ENCODE measurements at places on chromosomes 1 and 21.
A peak's percentile ranks its signal among the peaks of the same experiment; 100 is the strongest.

DNA sequence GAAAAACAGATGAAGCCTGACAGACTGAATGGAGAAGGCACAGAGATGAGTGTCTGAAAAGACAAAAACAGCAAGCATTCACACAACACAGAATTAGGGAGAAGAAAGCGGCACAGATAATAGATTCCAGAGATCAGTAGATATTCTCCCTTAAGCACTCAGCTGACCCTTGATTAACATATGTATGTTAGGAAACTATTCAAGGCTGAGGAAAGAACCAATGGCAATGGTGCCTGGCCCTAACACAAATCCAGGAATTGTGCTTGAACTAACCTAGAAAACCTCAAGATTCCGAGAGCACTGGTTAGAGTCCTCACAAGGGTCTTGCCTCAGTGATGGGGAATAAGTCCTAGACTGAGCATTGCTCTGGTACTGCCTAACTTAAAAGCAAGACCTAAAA is 30.9 kb downstream of the KCNT2 start:
- no peak for DNase-seq

DNA sequence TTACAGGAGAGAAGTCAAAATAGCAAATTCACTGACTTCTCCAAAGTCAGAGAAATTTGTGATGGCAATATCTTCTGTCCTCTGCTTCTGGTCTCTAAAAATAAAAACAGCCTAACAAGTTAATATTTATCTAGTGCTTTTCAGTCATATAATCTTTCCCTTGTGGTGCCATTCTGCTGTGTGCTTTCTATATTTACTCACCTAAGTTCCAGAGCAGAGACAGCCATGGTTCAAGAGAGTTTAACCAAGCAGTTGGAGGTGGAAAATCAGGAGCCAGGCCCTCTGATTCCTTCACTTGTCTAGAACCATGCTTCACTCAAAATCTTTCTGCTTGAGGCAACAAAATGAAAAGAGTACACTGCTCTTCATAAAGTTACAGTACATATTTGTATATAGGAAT is 39.3 kb downstream of the BRINP2 start:
- DNase-seq: no peak

GRCh38 chr1:53081384-53082066 is 19.5 kb downstream of the PODN start:
- no peak for DNase-seq

GRCh38 chr1:203649999-203650836 is 23.6 kb downstream of the ATP2B4 start:
- DNase-seq: no peak

- DNase-seq: no peak
Observed at GRCh38 chr1:214075999-214076707, 88.4 kb downstream of the PROX1 start.

DNA sequence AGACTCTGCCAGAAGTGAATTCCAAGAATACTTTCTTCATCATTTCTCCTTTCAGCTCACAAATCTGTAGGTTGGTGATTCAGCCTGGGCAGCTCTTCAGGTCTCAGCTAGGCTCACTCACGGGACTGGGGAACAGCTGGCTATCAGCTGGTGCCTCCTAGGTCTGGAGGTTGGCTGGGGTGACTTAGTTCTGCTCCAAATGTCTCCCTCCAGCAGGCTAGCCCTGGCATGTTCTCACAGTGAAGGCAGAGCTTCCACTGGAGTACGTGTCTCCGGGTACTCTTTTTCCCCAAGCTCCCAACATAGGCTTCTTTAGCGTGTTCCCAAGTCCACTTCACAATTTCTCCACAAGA is 12.5 kb upstream of the VAMP4 start:
- DNase-seq: no peak

DNA sequence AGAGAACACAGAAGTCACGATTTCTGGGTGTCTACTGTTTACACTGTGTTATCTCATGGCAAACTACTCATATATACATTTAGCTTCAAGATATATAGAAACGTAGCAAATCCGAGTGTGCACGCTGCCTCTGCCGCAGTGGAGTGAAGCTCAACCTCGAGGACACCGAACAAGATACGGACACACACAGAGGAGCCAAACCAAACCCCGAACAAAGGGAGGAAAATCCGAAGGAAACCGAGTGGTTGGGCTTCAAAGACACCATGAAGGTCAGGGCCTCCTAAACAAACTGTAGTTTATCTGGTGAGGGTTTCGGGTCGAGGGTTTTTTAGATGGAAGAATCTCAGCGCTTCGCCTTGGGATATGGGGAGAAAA is 34.5 kb downstream of the SLC45A1 start:
- no peak for DNase-seq

DNA sequence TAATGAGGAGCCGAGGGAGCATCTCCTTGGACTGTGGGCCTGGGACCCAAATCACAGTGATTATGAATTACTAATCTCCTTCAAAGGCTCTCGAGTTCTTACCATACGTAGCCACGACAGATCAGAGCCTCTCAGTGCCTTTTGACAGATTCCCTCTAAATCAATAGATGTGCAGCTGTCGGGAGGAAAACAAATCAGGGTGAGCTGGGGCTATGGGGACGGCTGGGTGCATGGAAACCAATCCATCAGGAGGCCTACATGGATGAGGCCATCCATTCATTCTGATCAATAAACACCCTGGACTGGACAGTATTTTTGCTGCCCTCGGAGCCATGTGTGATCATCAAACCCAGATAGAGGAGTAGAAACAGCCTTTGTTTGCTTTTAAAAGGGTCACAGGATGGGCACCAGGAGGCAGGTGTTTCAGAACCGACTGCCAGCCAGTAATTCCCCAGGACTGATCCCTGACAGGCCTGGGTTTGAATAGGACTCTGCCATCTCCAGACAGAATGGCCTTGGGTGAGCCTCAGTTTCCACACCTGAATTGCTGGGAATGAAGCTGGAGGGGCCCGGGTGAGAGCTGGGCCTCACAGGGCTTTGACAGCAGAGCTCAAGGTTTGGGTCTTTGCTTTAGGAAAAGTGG is 532.8 kb downstream of the MATN1 start:
- DNase-seq: no peak

GRCh38 chr1:181044449-181044966 is 10.7 kb downstream of the MR1 start:
- DNase-seq: no peak

DNA sequence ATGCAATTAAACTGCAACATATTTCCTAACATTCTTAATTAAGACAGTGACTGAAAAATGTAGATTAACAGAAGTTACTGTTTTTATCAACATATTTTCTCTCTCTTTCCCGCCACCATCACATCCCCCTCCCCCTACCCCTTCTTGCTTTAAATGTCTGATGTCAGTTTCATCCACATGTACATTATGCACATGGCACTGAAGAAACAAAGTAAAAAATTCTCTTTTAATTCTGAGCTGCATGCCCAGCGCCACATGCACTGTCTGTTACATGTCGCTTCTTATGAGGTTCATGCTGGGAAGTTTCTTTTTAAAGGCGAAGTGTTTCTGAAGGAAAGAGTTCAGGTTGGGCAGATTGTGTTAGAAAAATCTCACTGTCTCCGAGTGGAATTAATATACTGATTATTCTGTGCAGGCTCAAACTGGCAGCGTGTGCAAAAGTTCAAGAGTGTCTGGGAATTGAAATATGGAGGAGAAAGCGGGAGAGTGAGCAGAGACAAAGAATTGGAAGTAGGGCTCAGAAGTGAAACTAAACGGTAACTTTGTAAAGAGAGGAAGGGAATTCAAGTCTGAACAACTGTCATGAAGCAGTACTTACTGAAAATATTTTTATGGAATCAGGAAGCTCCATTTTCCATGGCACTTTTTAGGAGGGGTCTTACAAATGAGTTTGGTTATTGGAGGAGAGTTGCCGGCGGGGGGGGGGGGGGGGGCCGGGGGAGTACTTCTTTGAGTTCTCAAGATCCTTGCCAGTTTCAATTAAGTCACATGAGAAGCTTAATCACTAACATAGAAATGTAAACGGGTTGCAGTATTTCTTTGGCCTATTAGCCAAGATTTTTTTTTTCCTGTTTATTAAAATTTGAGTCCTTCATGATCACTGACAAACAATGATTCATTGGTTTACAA is 217.6 kb downstream of the SDCCAG8 start:
- DNase-seq: no peak

- no peak for DNase-seq
Observed at GRCh38 chr1:206898089-206898914, 1.1 kb downstream of the IL24 start.

DNA sequence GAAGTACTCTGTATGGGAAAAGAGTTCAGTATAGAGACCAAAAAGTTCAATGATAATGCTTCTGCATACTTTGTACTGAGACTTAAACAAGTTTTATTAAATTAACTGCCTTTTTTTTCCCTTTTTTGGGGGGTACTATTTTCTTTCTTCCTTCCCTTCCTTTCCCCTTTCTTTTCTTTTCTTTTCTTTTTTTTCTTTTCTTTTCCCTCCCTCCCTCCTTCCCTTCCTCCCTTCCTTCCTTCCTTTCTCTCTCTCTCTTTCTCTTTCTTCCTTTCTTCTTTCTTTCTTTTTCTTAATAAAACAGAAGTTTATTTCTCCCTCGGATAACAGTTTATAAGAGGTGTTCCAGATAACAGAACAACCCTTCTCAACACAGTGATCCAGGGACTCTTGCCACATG is 77.5 kb downstream of the LHX8 start:
- no peak for DNase-seq

DNA sequence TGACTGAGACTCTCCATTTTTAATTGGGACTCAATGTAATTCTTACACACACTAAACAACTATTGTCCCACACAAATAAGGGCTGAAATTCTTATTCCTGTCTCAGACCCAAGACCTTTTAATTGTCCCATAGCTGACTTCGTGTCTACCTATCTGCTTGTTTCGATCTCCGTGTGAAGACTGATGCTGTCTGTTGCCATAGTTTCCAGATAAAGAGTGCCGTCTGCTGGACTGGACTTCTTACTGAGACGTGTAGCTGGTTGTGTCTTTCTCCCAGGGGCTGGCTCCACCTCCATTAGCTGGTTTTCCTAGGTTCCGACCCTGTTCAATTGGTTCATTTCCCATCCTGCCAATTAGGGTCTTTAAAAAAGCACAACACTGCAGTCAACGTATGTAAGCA is 235.3 kb upstream of the PLXNA2 start:
- DNase-seq: no peak

- DNase-seq: peak; percentile 42
Observed at GRCh38 chr1:209769171-209769904, 13.5 kb downstream of the TRAF3IP3 start.

DNA sequence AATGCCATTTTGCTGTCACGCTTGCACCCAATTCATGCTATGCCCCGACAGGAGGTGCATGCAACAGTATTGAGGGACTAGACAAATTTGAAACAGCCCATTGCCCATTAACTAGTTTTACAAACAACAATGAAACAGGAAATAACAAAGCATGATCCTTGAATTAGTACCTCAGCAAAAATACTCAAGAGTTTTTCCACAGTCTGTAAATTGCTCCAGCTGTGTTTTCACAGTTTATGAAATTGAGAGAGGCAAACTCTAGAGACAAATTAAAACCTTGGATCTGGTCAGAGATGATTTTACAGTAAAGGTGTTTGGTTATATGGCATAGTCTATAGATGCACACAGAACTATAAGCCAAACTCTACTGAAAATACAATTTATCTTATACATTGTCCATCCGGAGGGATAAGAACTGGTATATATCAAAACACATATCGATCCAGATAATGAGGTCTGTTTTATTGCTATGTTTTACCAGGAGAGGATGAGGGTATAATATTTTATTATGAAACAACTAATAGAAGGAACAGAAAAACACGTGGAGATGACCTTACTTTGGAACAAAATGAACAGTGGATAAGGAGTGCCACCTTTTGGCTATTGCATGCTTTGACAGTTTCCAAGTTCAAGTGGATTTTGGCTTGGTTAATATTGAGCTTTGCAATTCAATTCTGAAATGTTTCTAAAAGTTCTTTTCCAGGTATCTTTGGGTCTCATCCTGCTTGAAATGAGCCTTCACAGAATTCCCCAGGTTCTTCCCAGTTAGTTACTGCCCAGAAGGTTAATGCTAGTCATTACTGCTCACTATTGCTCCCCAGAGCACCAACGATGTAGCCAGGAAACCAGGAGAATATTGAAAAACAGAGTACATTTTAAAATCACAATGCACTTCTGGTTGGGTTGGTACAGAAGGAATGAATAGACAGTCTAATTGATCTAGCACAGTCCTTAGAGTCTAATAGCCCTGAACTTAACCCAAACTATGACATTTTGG is 45.7 kb downstream of the ZC3H11B start:
- DNase-seq: no peak

DNA sequence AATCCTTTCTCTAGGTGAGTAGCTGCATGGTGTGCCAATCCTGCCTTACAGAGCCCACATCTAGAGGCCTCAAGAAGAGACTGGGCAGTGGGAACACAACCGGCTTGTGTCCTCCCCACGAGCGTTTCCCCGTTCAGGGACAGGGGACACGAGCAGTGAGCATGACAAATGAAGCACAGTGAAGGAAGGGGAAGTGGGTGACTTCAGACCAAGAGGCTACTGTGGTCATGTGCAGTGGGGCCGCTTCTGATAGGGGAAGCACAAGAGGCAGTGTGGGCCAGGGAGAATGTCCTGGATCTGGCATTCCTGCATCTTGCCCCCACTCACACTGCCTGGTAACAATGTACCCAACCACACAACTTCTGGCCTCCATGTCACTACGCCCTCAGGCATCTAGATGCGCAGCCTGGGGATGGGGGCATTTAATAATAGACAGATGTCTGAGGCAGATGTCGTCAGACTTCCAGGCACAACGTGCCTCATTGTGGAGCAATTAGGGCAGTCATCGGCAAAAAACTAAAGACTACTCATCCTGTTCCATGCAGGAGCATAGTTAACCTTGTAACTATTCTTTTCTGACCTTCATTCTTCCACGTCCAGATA is 155.6 kb upstream of the NBPF11 start:
- peak; percentile 25 for DNase-seq

- DNase-seq: no peak
Observed at GRCh38 chr21:35323947-35324346, 274.8 kb upstream of the RUNX1 start.

DNA sequence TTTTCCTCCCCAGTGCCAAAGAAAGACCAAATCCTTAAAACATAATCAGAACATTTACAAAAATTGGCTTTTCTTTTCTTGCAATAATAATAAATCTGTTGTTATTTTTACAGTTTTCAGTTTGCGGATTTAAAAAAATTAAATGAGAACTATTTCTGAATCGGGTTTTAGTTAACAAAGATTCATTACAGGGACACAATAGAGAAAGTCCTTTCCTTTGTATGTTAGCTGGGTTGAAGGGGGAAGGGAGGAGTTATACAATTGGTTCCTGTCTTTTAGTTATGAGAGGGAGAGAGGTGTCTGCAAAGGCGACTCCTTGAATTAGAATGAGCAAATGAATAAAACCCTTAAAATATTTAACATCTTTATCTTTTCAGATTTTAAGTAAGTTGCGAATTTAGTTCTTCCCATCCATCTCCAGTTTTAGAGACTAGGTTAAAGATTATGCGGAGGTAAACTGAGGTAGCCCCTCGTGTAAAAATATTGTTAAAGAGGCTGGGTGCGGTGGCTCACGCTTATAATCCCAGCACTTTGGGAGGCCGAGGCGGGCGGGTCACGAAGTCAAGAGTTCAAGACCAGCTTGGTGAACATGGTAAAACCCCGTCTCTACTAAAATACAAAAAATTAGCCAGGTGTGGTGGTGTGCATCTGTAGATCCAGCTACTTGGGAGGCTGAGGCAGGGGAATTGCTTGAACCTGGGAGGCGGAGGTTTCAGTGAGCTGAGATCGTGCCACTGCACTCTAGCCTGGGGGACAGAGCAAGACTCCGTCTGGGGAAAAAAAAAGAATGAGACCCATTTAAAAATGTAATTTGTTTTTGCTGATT is 3.9 kb downstream of the SPEN start:
- no peak for DNase-seq

- no peak for DNase-seq
Observed at GRCh38 chr1:232897949-232898465, 52.4 kb upstream of the NTPCR start.

GRCh38 chr1:172966844-172967540 is 83.7 kb downstream of the TNFSF18 start:
- no peak for DNase-seq
